Activated T-helper 1 cell treated with anti-CD3 and anti-CD28 coated beads, Interleukin-2, amount 50 U/mL, for 16 hours (primary cell): ENCODE measurements at places on chromosomes 12 and 14.
A peak's percentile ranks its signal among the peaks of the same experiment; 100 is the strongest.

GRCh38 chr12:29414368-29414767 lies 33.4 kb upstream of the ERGIC2 start:
- no peak for DNase-seq

DNA sequence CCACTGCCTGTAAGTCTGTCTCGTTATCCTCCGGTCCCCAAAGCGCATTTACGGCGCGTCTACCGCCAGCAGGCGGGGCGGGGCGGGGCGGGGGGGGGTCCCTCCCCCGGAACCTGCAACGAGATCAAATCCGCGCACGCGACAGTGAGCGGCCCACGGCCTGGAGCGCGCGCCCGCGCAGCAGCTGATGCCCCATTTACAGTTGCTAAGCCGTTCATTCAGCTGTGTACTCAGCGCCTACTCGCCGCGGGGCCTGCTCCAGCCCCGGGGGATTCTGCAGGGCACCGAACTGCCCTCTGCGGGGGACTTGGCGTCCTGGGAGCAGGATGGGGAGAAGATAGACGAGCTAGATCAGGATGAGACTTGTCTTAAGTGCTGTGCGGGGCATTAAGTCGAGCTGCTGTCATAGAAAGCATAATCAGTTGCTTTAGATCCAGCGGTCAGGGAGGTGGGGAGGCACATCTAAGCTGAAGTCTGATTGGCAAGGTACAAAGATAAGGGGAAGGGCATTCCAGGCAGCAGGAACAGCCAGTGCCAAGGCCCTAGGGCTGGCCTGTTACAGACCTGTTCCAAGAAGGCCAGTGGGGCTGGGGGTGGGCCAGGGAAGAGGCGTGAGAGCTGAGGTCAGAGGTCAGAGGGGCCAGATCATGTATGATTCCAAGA lies 1.4 kb upstream of the CCDC85C start:
- DNase-seq: peak; percentile 72

DNA sequence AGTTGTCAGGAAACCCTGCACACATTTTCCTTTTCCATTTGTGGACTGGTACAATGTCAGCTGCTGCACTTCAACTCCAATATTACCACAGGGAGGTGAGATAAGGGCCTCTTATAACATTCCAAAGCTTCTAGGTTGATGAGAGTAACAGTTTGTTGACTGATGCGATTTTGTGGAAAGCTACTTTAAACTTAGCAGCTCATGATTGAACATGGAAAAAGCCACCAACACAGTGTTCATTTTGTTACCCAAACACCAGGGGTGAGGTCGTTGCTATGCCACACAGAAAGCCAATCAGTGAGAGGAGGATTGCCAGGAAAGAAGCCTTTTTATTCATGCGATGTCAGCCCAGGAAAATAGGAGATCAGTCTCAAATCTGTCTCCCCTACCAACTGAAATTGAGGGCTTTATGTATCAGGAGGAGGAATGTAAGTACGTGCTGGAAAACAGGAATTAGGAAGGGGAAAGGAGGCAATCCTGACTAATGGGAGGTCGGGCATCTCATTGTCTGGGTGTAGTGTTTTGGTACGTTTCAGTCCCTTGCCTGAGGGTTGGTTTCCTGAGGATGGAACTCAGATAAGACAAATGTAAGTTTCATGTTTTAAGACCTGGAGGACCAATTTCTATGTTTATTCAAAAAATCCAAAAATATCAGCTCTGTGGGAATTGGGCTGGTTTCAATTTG lies 92.7 kb upstream of the PLEKHA5 start:
- no peak for DNase-seq

DNA sequence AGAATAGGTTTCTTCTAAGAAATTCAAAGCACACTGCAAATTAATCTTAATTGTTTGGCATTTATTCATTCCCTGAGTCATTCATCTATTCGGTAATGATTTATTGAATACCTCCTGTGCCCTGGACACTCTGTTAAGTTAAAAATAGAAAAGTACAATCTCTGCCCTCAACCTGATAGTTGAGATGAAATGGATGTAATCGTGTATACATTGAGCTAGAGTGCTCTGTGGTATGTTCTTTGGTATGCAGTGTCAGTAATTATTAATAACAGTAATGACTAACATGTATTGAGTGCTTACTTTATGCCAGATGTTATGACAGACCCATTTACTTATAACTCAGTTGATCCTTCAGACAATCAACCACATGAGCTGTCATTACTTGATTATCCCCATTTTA lies 47.6 kb downstream of the UTP20 start:
- no peak for DNase-seq

DNA sequence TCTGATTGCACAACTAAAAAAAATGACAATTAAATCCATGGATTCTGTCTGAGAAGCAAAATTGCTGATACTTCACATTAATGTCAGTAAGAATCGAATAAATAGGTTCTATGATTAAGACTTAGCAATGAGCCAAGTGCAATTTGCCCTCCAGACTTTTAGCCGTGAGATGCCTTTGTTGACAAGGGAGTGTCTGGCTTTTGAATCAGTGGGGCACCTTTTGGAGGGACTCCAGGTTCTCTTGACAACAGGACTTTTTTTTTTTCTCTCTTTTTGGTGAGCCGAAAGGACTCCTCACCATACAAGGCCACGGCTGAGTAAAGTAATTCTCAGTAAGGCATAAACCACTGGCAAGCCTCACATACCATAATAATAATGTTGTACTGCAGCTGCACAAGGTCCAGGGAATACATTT lies 4.7 kb upstream of the MDM1 start:
- no peak for DNase-seq

GRCh38 chr14:22433069-22433468 lies 156.0 kb downstream of the DAD1 start:
- DNase-seq: no peak

DNA sequence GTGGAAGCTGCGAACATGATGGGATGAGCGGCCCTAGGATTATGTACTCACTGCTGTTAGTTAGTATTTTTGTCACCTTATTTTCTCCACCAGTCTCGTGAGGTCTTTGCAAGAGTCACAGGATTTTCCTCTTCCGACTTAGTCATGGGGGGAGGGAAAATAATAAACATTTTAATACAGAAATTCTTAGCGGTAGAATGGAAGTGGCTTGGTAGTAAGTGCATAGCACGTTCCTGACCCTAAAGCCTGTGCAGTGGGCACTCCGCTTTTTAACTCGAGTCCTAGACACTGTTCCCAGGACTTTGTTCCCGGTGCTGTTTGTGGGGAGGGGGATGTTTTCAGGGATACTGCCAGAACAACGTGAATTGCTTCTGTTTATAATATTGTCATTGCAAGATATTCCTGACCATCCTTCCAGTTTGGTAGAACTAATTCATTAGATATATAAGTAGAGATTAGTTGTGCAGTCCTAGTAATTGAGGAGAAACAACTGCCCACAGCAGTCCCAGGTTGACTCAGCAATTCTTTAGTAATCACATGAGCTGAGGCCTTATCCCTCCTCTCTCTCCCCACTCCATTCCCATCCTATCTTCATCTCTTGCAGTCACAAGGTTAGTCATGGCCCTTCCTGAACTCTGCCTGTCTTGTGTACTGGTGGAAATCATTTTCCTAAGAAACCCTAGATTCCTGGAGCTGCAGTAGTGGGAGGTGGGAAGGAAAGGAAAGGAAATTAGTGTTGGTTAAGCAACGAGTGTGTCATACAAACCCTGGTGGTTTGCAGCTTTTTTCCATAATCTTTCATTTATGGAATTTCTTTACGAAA lies 799 bp downstream of the SLC38A6 start:
- no peak for DNase-seq

- no peak for DNase-seq
These were observed 54.9 kb downstream of the RAB35 start for GRCh38 chr12:120061575-120062214.
